ENCODE measurements at places on chromosomes 11 and 22.

GRCh38 chr11:116428638-116428975 is 344.2 kb downstream of the BUD13 start:
- no peak for DNase-seq

GRCh38 chr11:105109855-105110687 is 29.5 kb downstream of the CARD18 start:
- DNase-seq: no peak

- no peak for DNase-seq
Measured at GRCh38 chr11:68352591-68352990, 40.2 kb downstream of the LRP5 start.

DNA sequence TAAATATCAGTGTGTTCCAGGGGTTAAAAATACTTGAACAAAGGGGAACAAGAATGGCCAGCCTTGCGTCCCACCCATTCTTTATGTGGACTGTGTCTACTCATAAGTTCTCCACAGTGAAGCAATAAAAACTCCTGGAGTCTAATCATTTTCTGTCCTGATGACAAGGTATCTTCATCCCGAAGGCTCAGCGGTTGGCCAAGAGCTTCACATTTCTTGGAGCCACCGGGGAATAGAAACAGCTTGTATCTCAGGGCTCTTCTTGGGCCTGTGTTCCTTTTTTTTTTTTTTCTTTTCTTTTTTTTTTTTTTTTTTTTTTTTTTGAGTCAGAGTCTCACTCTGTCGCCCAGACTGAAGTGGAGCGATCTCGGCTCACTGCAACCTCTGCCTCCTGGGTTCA is 36.8 kb upstream of the ADORA2A start:
- DNase-seq: no peak

GRCh38 chr22:37855462-37855861 is 6.2 kb downstream of the EIF3L start:
- DNase-seq: no peak

GRCh38 chr22:50723991-50724390 is 14.0 kb upstream of the ACR start:
- DNase-seq: no peak

- no peak for DNase-seq
Measured at GRCh38 chr22:19738664-19739447, 15.5 kb downstream of the GP1BB start.

- no peak for DNase-seq
Measured at GRCh38 chr22:49044776-49045175, 782.9 kb downstream of the BRD1 start.

DNA sequence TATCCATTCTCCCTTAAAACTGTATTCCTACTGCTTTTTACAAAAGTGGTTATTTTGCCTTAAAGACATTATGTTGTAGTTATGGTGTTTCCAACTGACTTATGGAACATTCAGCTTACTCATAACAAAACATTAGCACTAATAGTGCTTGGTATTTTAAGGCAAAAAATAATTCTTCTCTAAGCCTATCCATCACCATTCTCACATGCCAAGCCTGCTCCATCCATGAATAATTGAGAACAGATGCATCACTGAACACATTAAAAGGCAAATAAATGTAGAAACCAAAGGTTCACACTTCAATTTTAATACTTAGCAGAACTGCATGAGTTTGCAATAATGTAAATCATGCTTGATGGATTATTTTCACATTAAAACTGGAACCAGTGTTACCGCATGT is 42.3 kb upstream of the DDI1 start:
- no peak for DNase-seq

Measured in stimulated activated CD8-positive, alpha-beta memory T cell treated with anti-CD3 and anti-CD28 coated beads, Interleukin-2, amount 100 ng/mL, for 1 hour (primary cell).